ENCODE measurements at places on chromosomes 13 and 19.

DNA sequence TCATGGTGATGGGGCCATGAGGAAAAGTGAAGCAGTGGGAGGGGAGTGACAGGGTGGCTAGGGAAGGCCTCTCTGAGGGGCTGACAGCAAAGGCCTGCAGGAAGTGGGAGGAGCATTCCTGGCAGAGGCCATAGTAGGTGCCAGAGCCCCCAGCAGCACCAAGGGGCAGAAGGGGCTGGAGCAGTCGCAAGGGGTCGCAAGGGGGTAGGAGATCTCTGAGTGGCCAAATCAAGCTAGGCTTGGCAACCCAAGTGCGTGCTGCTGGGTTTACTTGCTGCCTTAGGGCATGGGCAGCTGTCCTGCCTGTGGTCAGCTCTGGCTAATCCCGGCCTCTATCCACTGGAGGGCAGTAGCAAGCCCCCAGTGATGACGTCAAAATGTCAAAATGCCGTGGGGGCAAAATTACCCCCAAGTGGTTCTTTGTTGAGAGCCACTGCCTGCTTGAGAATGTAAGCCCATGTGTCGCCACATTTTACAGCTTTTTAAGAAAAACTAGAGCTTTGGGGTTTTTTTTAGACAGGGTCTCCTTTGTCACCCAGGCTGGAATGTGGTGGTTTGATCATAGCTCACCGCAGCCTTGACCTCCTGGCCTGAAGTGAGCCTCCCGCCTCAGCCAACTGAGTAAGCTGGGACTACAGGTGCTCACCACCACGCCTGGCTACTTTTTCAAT lies 11.8 kb downstream of the CCDC97 start:
- no peak for DNase-seq

DNA sequence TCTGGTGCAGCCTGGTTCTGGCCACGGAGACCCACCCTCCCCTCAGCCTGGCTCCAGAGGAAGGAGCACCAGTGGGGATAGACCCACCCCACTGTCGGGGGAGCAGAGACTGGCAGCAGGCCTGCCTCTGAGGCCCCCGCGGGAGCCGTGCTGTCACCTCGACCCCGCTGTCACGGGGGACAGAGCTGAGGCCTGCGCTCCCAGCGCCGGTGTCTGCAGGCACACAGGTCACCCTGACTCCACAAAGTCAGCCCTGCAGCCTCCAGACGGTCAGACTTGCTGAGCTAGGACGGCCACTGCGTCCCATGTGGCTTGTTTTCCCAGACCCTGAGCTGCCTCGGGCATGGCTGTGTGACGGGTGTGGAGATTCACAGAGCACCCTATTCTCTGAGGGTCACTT lies 32.3 kb downstream of the GNG7 start:
- no peak for DNase-seq

DNA sequence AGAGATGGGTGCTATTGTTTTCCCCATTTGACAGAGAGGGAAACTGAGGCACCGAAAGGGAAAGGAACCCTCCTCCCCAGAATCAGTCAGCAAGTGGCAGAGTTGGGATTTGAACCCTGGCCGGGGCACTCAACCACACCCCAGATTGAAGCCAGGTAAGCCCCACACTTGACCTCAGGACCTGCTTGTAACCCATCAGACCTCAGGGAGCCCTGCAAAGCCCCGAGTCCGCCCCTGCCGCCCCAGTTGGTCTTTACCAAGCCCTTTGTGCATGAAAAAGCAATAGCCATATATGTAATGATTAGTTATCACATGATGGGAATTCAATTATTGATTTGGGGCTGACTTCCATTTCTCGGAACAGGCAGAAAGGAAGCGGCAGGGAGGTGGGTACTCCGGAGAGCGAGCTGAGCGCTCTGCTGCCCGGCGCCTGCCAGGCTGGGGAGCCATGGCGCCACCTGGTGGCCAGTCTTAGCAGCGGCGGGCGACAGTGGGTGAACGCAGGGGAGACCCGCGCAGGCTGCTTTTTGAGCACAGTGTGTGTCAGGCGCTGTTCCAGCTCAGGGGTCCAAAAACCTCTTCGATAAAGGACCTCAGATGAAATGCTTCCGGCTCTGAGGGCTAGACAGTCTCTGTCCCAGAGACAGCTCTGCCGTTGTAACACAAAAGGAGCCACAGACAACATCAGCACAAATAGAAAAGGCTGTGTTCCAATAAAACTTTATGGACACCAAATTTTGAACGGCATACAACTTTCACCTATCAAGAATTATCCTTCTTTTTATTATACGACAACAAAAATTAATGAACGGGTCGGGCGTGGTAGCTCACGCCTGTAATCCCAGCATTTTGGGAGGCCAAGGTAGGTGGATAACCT lies 82.9 kb upstream of the CACNA1A start:
- peak; percentile 71 for DNase-seq

DNA sequence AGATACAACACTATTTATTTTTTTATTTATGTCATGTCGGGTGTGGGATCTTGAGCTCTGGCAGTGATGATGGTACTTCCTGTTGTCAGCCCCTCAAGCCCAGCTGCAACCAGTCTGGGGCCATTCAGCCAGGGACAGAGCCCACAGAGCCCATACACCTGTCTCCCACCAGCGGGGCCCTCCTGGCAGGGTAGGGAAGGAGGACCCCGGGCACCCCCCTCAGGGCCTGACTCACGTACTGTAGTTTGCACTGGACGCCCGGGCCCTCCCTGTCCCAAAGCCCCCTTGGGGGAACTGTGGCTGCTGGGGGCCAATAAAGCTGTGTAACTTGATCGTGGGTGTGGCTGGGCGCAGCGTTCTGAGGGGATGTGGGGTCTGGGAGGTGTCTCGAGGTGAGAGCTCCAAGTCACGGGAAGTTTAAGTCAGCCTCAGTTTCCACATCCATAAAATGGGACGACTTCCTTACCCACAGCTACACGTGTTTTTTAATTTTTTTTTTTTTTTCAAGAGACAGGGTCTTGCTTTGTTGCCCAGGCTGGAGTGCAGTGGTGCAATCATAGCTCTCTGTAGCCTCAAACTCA lies 9.5 kb downstream of the ATG4D start:
- DNase-seq: no peak

DNA sequence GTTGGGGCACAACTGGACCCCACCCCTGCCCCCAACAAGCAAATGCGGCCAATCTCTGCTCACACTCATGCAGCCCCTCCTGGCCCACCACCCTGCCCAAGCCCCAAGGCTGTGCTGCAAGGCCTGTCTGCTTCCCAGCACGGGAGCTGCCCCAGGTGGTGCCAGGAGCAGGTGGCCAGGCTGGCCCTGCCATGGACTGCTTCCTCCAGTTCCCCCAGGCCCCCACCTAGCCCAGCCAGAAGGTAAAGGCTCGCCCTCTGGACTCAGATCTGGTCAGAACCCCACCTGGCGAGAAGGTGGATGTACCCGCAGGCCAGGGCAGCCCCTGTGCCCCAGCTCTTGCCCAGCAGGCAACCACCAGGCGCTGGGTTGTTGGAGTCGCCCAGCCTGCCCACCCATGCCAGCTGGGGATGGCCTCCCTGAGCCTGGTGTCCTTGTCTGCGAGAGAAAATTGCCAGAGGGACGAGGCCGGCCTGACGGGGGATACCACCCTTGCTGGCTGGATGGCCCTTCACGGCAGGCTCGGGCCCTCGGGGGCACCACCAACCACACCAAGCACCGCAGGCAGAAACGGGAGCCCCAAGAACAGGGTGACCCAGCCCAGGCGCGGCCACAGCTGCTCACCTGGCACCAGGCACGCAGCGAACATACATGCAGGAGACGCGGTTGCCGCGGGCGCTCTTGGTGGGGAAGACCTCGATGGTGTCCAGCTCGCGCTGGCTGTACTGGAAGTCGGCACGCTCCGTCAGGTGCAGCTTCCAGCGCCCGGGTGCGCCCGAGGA lies 4.5 kb downstream of the ABHD17A start:
- DNase-seq: no peak

GRCh38 chr13:47893527-47893926 lies 107.5 kb downstream of the SUCLA2 start:
- no peak for DNase-seq

DNA sequence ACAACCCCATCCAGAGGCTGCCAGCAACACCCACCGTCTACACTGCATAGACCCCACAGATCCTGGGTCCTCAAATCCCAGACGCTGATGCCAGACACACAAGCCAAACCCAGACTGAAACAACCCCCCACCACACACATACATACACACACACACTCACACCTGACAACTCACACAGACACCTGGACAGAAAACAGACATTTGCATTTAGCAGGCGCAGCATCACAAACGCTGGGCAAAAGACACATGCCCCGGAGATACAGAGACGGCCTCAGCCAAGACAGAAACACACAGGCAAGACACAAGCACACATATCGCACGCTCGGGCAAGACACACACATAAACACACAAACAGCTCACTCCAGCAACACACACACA lies 1.3 kb downstream of the BBC3 start:
- no peak for DNase-seq

DNA sequence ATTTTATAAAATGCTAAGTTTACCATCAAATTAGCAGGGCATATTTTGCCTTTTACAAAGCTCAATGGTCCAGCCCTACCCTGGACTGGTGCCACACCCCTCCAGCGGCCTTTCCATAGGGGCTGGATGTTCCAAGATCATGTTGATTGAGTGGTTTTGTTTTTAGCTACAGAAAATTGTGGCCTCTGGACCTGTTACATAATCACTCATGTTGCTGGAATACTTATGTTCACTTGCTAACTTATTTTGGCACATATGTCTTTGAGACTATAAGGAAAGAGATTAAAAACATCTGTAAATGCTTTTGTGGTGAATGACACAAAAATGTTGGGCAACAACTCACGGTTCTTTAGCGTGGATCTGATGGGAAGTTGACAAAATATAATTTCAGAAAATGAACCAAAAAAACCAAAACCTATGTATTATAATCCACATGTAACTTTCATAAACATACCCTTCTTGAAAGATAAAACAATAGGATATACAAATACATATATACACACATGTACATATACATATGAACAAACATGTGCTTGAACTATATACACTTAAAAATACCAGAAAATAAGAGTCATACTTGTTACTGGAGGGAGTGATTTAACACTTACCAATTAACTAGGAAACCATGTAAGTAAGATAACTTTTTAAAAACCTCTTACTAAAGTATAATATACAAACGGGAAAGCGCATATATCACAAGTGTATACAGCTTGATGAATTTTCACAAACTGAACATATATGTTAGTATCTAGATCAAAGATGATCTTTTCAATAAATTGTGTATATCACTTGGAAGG lies 46.6 kb upstream of the SLC15A1 start:
- DNase-seq: no peak

DNA sequence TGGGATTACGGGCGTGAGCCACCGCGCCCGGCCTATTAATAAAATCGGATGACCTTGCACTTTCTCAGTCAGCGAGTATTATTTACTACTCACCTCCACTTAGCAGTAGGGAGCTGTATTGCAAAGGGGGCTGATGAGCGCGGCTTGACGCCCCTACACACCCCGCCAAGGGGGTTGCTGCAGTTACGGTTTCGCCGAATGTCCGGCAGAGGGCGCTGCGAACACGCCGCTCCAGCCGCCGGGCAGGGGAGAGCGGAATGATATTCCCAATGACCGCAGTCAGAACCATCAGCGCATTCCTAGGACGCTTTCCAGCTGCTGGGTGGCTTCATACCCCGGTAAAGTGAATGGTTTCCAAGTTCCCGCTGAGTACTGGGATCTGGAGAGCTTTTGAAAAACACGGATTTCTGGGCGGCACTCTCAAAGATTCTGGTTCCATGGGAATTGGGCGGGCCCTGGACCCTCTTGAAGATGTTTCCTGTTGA lies 30.0 kb upstream of the TPT1 start:
- peak; percentile 24 for DNase-seq

GRCh38 chr19:28642787-28643683 lies 569.9 kb downstream of the UQCRFS1 start:
- no peak for DNase-seq

Data from activated effector memory CD4-positive, alpha-beta T cell treated with Interleukin-2 at 50 U/mL for 16 hours (primary cell).